Liver (tissue), 10 donors: ENCODE measurements at places on chromosomes 4 and X. TPM values are rescaled to one million over a fixed set of nuclear protein-coding genes. Genes with fewer than 3 reads are reported as not detected.

CXorf49 gene
- not detected for polyA plus RNA-seq

TMEM47 gene
- 7.6 TPM for polyA plus RNA-seq

PRDX4 gene
- 470 TPM for polyA plus RNA-seq

TMSB15A gene
- polyA plus RNA-seq = 0.25 TPM

MAGEB1 gene
- polyA plus RNA-seq = not detected

GAGE12J gene
- not detected for polyA plus RNA-seq

MTTP gene
- polyA plus RNA-seq = 58.4 TPM

MSX1 gene
- 0.15 TPM for polyA plus RNA-seq

WDR45 gene
- 51.2 TPM for polyA plus RNA-seq

CT45A1 gene
- polyA plus RNA-seq = not detected

SATL1 gene
- polyA plus RNA-seq = not detected

FOXR2 gene
- polyA plus RNA-seq = not detected

GAGE1 gene
- not detected for polyA plus RNA-seq

MTNR1A gene
- not detected for polyA plus RNA-seq
